Mucosa of descending colon (tissue), 3 donors: ENCODE measurements at places on chromosomes 7 and 10. TPM values are rescaled to one million over a fixed set of nuclear protein-coding genes. Genes with fewer than 3 reads are reported as not detected.

DNA sequence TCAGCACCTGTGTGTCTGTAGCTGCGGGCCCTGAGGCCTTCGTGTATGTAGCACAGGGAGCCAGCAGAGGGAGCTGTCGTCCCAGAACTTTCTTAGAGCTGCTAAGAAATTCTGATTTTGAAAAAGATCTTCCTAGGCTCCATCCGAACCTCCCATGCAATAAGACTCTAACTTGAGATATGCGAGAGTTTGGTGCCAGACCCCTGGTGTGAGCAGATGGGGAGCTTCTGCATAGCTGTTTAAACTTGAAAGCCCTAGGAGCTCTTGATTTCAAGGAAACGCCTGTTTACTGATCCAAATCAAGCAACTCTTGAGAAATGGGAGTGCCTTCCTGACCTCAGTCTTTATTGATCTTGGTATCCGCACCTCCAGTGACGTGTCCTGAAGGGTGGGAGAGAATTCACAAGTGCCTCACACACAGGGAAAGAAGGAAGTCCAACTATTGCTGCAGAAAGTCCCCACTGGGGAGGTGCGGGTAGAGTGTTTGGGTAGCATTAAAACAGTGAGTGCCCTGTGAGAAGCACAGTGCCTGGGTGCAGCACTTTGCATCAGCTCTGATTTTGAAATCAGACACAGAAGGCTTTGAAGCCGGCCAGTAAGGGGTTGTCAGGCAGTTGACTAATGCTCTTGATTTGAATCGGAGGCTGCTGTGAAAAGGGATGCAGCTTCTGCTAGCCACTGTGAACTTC, 66.4 kb upstream of the STRIP2 start:
- peak; percentile 71 for DNase-seq

Gene KCNMA1
- total RNA-seq: 62.4 TPM

Gene UPP1
- 63.6 TPM for total RNA-seq

DNA sequence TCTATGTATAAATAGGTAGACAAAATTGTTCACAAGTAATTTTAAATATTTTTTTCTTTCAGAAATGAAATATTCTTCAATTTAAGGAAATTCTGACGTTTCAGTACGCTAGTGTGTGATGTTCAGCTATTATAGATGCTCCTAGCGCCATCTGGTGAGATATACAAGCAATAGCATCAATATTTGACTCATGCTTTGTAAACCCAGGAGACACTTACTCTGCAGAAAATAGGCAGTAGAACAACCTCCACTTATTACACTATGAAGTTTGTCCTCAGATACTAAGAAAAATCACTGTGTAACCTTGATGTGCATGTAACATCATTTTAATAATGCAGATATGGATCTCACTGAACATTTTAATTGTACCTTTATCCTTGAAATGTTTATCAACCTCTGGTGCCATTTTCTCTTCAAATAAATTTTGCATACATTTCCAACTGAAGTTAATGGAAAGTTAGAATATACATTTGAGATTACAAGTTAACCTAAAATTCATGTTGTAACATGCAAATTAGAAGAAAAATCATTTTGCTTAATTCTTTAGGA, 151.5 kb upstream of the FAM3C start:
- no peak for DNase-seq

- DNase-seq: no peak
Measured at GRCh38 chr10:35898716-35899440, 256.8 kb upstream of the FZD8 start.
